ENCODE measurements at places on chromosomes 7 and 10.

GRCh38 chr10:69332278-69333010, 54.1 kb downstream of the HK1 start:
- peak overlapping the region; percentile 87 for H3K27ac ChIP-seq
- no peak for DNase-seq
- peaks cover 35% of the 10 kb centered on the region for H3K4me1 ChIP-seq
- H3K36me3 ChIP-seq: no peaks in the 10 kb centered on the region

DNA sequence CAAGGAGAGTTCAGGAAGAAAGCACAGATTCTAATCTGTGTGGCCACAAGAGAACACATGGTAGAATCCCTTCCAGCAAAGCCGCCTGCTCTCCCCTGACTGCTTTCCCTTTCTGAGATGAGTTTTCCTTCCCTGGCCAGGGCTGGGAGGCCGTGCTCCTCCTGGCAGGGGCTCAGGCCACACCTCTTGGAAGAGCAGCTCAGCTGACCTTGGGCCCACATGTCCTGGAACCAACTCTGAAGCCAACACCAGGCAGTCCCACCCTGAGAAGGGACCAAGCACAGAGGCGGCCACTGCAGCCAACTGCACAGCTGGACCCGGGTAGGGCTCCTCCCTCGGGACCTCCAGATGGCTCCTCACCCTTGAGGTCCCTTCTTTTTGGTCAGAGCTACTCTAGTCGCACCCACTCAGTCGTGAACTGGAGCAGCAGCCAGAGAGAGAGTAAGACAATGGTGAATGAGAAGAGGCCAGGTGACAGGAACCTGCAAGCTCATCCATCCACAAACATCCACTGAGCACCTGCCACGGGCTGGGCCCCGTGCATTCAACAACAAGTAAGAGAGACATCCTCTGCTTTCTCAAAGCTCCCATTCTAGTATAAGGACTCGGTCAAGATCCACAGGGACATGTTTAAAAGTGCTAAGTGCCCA, 40.3 kb downstream of the FAM53B start:
- no peaks in the 10 kb centered on the region for H3K36me3 ChIP-seq
- no peaks in the 10 kb centered on the region for H3K27me3 ChIP-seq
- H3K4me1 ChIP-seq: peaks cover 94% of the 10 kb centered on the region
- peak overlapping the region; percentile 69 for H3K27ac ChIP-seq
- no peak overlapping the region for H3K4me3 ChIP-seq
- DNase-seq: no peak

DNA sequence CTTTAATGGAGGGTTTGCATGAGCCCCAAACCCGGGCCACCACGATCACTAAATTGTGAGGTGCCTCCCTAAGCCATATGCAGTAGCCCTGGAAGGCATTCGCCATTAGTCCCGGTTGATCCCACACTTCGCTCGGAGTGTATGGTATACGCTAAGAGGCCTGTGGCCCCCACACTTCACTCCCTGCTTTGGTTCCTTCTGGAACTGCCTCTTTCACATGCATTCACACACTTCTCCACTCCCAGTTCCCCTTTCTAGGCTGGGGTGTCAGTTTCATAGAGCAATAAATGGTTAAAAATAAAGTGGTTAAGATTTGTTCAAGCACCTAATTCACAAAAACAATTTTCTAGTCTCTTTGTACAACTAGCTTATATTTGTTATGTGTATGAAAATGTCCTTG, 212.1 kb upstream of the KCND2 start:
- no peak overlapping the region for H3K4me3 ChIP-seq
- H3K27me3 ChIP-seq: no peaks in the 10 kb centered on the region
- no peak overlapping the region for H3K27ac ChIP-seq
- no peaks in the 10 kb centered on the region for H3K4me1 ChIP-seq
- DNase-seq: no peak
- H3K36me3 ChIP-seq: no peaks in the 10 kb centered on the region

- no peak overlapping the region for H3K4me3 ChIP-seq
- H3K36me3 ChIP-seq: no peaks in the 10 kb centered on the region
- DNase-seq: peak; percentile 63
- no peak overlapping the region for H3K27ac ChIP-seq
Observed at GRCh38 chr10:10677479-10677878, 340.2 kb upstream of the CELF2 start.

- no peak overlapping the region for H3K4me3 ChIP-seq
- H3K4me1 ChIP-seq: peaks cover 14% of the 10 kb centered on the region
- no peaks in the 10 kb centered on the region for H3K27me3 ChIP-seq
- no peaks in the 10 kb centered on the region for H3K36me3 ChIP-seq
Observed at GRCh38 chr10:73117976-73118743, 7.9 kb downstream of the NUDT13 start.

GRCh38 chr7:159061674-159062212, 82.9 kb downstream of the VIPR2 start:
- no peaks in the 10 kb centered on the region for H3K36me3 ChIP-seq
- no peaks in the 10 kb centered on the region for H3K27me3 ChIP-seq
- H3K27ac ChIP-seq: no peak overlapping the region
- H3K4me3 ChIP-seq: no peak overlapping the region

DNA sequence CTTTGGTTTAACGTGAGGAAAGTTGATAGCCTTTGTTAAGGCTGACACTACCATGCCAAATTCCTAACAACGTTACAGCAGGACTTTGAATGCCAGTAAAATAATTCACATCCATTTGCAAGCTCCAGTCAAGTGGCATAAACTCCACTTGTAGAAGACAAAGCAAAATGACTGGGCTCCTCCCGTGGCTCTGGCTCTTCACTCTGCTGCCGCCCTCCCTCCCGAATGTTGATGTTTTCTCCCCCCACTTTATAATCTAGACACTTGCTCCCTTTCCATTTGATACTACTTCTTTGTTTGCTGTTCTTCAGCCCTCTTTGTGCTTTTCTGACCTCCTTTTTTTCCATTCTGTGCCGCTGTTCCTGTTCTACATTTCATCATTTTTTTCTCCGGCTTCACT, 22.8 kb upstream of the ITGB8 start:
- no peaks in the 10 kb centered on the region for H3K27me3 ChIP-seq
- H3K36me3 ChIP-seq: no peaks in the 10 kb centered on the region
- no peak for DNase-seq
- H3K4me1 ChIP-seq: peaks cover 6% of the 10 kb centered on the region
- no peak overlapping the region for H3K4me3 ChIP-seq

DNA sequence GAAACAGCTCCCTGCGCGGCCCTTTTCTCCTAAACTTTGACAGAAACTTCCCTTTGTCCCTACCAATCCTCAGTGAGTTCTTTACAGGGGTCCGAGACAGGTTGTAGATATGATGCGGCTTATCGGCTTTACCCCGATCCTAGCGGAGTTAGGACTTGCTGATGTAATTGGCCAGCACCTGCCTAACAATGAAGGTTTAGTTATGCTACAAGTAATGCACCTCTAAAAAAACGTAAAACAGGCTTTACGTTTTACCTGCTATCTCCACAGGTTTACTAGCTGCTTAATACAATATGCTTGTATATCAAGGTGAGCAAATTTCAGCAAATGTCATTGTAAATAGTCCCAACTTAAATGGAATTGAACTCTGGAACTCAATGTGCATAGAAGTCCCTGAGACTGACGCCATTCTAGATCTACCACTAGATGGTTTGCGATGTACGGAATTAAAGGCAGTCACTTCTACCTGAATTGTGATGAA, 697 bp upstream of the SNX13 start:
- H3K36me3 ChIP-seq: no peaks in the 10 kb centered on the region
- no peaks in the 10 kb centered on the region for H3K4me1 ChIP-seq
- H3K4me3 ChIP-seq: peak overlapping the region; percentile 74
- no peaks in the 10 kb centered on the region for H3K27me3 ChIP-seq
- no peak for DNase-seq

- H3K27ac ChIP-seq: no peak overlapping the region
- DNase-seq: no peak
- no peak overlapping the region for H3K4me3 ChIP-seq
- H3K36me3 ChIP-seq: no peaks in the 10 kb centered on the region
- no peaks in the 10 kb centered on the region for H3K4me1 ChIP-seq
Observed at GRCh38 chr7:3887096-3887690, 586.1 kb downstream of the SDK1 start.

DNA sequence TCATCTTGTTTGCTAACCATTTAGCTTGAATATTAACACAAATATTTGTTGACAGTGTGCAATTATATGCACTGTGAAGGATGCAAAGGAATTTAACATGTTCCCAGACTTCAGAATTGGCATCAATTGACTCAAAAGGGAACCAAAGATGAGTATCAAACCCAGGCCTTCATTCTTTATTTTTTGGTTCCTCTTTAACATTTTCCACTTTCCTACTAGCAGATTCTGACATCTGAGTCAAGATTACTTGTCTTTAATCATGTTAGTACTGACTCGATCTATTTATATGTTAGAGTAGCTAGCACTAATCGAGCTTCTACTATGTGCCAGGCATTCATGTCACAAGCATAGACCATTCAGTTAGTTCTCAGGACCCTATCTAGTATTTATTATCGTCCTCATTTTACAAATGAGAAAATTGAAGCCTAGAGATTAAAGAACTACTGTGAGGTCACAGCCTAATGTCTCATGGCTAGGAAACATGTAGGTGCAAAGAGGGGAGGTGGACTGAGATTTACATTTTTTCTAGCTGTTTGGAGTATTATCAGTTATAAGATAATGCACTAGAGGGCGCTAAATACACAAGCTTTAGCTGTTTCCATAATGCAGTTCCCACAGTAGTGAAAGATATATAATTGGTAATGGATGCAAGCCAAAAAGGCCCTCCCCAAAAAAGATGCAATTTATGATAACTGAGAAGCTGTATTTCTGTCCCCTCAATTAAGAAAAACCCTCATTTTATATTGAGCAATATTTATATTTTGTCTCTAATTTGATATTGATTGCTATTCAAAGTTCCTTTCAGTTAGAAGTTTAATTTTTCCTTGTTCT, 32.9 kb upstream of the KMT2E start:
- peak; percentile 64 for DNase-seq
- no peaks in the 10 kb centered on the region for H3K27me3 ChIP-seq
- H3K27ac ChIP-seq: peak overlapping the region; percentile 13
- no peak overlapping the region for H3K4me3 ChIP-seq
- peaks cover 54% of the 10 kb centered on the region for H3K4me1 ChIP-seq

- peak overlapping the region; percentile 16 for H3K27ac ChIP-seq
- no peak overlapping the region for H3K4me3 ChIP-seq
- H3K4me1 ChIP-seq: no peaks in the 10 kb centered on the region
- H3K36me3 ChIP-seq: no peaks in the 10 kb centered on the region
- no peaks in the 10 kb centered on the region for H3K27me3 ChIP-seq
Observed at GRCh38 chr7:2120251-2120660, 112.5 kb downstream of the MAD1L1 start.
